Thymus (tissue), 14 donors: ENCODE measurements at places on chromosomes 12 and 14. TPM values are rescaled to one million over a fixed set of nuclear protein-coding genes. Genes with fewer than 3 reads are reported as not detected.

The EGLN3 gene
- 14.5 TPM for total RNA-seq

The SMCO3 gene
- 0.05 TPM for total RNA-seq

The STYK1 gene
- total RNA-seq, result 0.33 TPM

- H3K27me3 ChIP-seq, result no peaks in the 10 kb centered on the region
- no peaks in the 10 kb centered on the region for H3K4me1 ChIP-seq
- peaks cover 23% of the 10 kb centered on the region for H3K36me3 ChIP-seq
- no peak overlapping the region for H3K4me3 ChIP-seq
- DNase-seq, result no peak
Observed at GRCh38 chr14:103512701-103513611, 9.7 kb downstream of the CKB start.

DNA sequence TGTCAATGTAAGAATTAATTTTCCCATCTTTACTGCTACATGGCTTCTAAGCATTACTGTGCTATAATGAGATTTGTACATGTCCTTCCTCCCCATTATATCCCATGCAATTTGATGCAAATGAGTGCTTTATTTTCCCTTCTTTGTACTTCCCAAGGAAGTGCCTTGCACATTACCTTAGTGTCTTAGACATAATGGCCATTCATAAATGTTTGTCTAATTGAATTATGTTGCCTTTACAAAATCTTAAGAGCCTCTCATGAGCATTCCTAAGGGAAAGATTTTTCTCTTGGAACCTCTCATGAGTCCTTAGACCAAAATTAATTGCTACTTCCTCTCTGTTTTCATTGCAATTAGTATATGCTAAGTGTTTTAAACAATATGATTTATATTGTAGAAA is 741.7 kb downstream of the RERGL start:
- no peak for DNase-seq
- H3K27ac ChIP-seq, result no peak overlapping the region
- H3K4me1 ChIP-seq, result no peaks in the 10 kb centered on the region
- no peaks in the 10 kb centered on the region for H3K27me3 ChIP-seq
- no peak overlapping the region for H3K4me3 ChIP-seq
- H3K36me3 ChIP-seq, result no peaks in the 10 kb centered on the region

- no peak overlapping the region for H3K27ac ChIP-seq
- no peaks in the 10 kb centered on the region for H3K36me3 ChIP-seq
- no peaks in the 10 kb centered on the region for H3K4me1 ChIP-seq
- DNase-seq, result no peak
Observed at GRCh38 chr14:36524220-36524837, 4.3 kb upstream of the NKX2-1 start.

DNA sequence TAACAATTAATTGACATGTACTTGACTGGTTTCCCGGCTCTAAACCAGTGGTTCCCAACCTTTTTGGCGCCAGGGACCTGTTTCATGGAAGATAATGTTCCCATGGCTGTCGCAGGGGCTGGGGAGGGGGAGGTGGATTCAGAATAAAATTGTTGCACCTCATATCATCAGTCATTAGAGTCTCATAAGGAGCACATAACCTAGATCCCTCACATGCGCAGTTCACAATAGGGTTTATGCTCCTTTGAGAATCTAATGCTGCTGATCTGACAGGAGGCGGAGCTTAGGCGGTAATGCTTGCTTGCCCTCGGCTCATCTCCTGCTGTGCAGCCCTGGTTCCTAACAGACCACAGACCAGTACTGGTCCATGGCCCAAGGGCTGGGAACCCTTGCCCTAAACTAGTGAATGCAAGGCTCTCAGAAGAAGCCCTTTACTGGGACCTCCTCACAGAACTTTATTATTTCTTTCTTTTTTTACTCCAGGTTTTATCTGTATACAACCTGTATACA is 86.4 kb upstream of the SINHCAF start:
- no peak for DNase-seq
- H3K27me3 ChIP-seq, result no peaks in the 10 kb centered on the region
- no peaks in the 10 kb centered on the region for H3K4me1 ChIP-seq
- H3K4me3 ChIP-seq, result no peak overlapping the region
- no peak overlapping the region for H3K27ac ChIP-seq
- H3K36me3 ChIP-seq, result no peaks in the 10 kb centered on the region
